ENCODE measurements at places on chromosomes 2 and 18. TPM values are rescaled to one million over a fixed set of nuclear protein-coding genes. Genes with fewer than 3 reads are reported as not detected.

The GALNT13 gene
- total RNA-seq, result 3.3 TPM

DNA sequence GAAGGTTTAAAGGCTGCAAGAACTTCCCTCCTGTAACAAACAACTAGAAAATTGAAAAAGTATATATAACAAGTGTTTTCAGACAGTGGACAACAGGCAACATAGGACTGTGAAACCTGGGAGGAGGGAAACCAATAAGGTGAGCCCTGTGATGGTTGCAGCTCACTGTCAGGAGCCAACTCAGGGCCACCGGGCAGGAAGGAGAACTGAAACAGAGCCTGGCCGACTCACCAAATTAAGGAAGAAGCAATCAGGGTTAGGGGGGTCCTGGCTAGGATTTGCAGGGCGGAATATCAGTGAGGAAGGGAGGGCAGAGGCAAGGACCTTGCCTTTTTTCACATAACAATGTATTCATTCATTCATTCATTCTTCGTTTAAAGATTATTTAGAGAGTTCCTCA is 21.8 kb upstream of the CNRIP1 start:
- no peak for DNase-seq

The KCNF1 gene
- not detected for total RNA-seq

The DAPL1 gene
- not detected for total RNA-seq

The TRIM54 gene
- 0.49 TPM for total RNA-seq

The ASB18 gene
- total RNA-seq, result not detected

The NAT8 gene
- total RNA-seq, result not detected

The LONRF2 gene
- total RNA-seq, result 3.0 TPM

GRCh38 chr2:179850188-179850587 is 11.2 kb downstream of the ZNF385B start:
- no peak for DNase-seq

Measured in upper lobe of left lung (tissue), 6 donors.